ENCODE measurements at places on chromosomes 1 and 21.

- DNase-seq, result no peak
Measured at GRCh38 chr1:63732666-63733065, 41.2 kb upstream of the ROR1 start.

- no peak for DNase-seq
Measured at GRCh38 chr1:232557096-232557495, 72.8 kb downstream of the SIPA1L2 start.

DNA sequence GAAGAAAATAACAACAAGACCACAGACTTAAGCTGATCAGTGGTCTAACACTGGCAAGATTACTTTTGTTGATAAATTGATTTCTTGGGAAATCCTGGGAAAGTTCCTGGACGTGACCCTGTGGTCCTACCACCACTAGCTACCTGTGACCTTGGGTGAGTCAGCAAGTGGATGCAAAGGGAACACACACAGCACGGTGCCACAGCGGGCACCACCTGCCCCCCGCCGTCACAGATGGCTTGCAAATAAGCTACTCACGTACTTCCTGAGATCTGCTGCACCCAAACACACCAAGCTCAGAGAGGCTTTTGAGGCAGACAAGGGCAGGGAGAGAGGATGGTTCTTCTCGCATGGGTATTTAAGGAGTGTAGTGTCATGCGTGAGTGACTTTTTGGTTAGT is 12.7 kb downstream of the CFAP298 start:
- DNase-seq, result no peak

DNA sequence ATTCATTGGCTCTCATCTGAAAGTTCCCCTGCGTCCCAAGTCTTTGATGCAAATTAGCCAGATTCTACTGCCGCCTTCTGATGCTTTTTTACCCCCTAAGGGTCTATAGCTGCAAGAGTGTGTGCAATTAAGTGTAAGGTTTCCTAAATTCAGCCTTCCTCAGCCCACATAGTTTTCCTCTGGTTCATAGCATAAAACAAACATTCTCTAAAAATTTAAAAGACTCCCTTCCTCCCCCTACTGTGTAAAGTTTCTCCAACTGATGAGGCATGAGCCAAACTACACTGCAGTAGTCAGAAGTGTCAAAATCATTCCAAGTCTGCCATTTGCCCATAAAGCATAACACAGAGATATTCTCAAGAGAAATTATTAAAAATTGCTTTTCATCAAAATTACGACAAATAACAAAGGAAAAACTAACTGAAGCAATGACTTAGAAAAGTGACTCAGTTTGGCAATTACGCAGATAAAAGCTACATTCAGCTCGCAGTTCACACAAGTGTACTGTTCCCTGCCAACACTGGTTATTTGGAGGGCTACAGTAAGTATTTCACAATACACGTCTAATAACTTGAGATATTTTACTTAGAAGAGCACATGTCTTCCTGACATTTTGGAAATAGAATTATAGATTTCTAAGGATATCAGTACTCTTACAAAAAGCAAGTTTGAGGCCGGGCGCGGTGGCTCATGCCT is 15.4 kb downstream of the KCNH1 start:
- DNase-seq, result no peak

DNA sequence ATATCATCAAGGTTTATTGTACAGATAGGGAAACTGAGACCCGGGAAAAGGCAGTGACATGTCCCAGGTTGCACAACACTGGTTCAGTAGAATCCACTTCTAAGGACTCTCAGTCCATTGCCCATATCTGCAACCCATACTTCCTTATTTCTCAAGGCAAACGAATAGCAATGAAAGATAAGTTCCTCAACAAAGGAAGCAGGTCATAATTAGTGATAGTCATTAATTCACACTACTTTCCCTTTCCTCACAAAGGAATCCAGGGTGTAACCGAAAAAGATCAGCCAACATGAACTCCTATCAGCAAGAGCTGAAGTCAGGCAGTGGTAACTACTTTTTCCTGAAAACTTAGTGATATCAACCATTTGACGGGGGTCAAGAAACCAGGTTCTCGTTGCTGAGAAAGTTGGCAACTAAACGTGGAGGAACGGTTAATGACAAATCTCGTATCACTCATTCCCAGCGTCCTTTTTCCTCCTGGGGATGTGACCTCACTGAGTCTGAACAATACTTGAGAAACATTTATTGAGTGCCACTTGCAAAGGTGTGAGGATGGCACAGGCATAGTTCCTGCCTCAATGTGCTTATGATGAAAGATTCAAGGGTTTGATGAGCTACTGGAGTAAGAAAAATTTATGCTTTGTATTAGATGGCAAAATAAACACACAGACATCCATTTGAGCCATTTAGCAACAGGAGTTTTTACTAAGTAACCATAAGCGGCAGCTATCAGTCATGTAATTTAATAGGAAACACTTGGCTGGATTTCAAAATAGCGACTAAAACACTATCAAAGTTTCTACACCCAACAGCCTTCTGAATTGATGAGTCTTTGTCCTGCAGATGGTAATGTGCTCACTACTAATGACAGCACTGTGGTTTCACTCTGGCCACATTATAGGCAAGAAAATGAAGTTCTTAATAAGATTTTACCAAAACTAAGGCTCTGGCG is 82.3 kb downstream of the PLPP3 start:
- DNase-seq, result no peak

GRCh38 chr1:223721658-223722607 is 9.6 kb downstream of the CAPN2 start:
- no peak for DNase-seq

- DNase-seq, result no peak
Measured at GRCh38 chr21:45494851-45495680, 47.2 kb downstream of the SLC19A1 start.

GRCh38 chr1:203056516-203056915 is 29.3 kb downstream of the MYOG start:
- no peak for DNase-seq

- no peak for DNase-seq
Measured at GRCh38 chr1:44031252-44032169, at the start of gene SLC6A9. SLC6A9 (minus strand) TSS chr1:44031462; CDS start chr1:44024277, 7,185 bp downstream.

GRCh38 chr1:180571060-180571831 is 12.5 kb downstream of the OVAAL start:
- no peak for DNase-seq

DNA sequence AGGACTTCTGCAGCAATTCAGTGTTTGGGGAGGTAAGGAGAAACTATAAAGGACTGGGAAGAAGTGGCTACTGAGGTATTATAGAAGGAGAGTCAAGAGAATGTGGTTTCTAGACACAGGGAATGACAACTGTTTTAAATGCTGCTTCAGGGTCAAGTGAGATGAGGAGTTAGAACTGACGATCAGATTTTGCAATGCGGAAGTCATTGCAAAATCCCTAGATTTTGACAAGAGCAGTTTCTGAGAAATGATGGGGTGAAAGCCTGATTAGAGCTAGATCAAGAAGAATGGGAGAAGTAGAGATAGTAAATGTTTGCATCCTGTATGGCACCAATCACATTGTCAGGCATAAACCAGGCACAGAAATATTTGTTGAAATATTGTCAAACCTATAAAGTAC is 4.7 kb upstream of the TSNAX start:
- DNase-seq, result no peak

- no peak for DNase-seq
Measured at GRCh38 chr1:17488995-17489767, 49.7 kb upstream of the RCC2 start.

- DNase-seq, result no peak
Measured at GRCh38 chr21:46597896-46598343, 7.0 kb downstream of the S100B start.

- DNase-seq, result no peak
Measured at GRCh38 chr1:211896958-211897357, 66.4 kb upstream of the LPGAT1 start.

- no peak for DNase-seq
Measured at GRCh38 chr1:231357831-231358354, 19.8 kb downstream of the SPRTN start.

GRCh38 chr1:117967477-117967876 is 37.9 kb downstream of the WDR3 start:
- no peak for DNase-seq

GRCh38 chr1:216640100-216640499 is 83.1 kb downstream of the ESRRG start:
- DNase-seq, result no peak

- DNase-seq, result no peak
Measured at GRCh38 chr1:38235705-38236104, 189.1 kb upstream of the POU3F1 start.

- no peak for DNase-seq
Measured at GRCh38 chr1:211546543-211546942, 32.4 kb downstream of the SLC30A1 start.

DNA sequence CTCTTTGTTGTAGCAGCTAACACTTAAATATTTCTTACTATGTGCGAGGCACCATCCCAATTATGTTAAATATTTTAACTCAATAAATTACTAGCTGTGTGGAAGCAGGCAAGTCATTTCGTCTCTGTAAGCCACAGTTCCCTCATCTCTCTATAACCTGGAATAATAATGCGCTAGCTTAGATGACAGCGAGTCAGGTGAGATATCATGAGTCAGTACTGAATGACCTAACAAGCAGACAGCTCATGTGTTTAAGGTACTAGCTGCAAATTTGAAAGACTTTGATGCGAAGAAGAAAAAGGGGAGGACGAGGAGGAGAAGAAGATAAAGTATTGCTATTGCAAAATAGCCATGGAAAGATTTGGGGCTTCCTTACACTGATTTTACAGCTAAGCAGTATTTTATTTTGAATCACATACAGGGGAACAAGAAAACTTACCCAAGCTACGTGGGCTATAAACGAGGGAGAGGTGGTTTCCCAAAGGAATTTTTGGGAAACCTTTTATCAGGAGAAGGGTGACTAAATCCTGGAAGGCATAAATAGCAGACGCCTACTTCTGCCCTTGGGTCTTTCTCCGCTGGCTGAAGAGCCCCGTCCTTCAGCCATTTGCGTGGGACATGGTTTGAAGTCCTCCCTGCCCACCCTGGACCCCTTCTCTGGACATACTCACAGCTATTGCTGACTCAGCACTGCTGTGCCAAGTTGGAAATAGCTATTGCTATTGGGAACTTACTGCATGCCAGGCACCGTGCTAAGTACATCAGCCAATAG is 8.9 kb downstream of the CITED4 start:
- no peak for DNase-seq

DNA sequence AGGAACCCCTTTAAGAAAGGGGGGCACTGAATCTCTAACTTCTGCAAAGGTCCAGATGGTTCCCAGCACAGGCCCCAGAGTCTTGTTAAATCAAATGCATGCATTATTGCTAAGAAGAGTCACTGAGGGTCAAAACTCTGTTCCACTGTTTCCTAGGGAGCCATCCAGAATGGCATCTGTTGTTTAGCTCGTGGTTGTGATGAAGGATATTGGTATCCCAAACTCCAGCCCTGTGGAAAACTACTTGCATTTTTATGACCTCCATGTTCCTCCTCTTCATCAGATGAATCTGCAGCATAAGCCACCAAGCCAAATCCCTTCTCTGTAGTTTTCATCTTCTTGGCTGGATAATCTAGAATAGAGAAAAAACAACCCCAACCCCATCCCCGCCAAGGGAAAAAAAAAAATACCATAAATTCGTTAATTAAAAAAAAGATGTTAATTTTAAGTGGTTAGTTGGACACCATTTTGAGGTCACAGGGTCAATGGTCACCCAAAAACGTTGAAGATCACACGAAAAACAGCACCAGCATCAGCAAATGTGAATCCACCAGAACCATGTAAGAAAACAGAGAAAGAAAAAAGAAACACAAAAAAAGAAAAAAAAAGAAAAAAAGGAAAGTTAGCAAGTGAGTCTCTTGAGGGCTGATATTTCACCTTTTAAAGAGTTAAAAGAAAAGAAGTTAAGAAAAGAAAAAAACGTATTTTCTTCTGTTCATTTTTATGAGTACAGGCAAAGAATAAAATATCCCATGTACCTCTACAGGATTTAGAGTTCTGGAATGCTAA is 3.0 kb upstream of the RIT1 start:
- no peak for DNase-seq

- DNase-seq, result no peak
Measured at GRCh38 chr21:44920694-44921604, at the start of gene ITGB2. ITGB2 (minus strand) TSS chr21:44920899; CDS start chr21:44910782, 10,117 bp downstream.

DNA sequence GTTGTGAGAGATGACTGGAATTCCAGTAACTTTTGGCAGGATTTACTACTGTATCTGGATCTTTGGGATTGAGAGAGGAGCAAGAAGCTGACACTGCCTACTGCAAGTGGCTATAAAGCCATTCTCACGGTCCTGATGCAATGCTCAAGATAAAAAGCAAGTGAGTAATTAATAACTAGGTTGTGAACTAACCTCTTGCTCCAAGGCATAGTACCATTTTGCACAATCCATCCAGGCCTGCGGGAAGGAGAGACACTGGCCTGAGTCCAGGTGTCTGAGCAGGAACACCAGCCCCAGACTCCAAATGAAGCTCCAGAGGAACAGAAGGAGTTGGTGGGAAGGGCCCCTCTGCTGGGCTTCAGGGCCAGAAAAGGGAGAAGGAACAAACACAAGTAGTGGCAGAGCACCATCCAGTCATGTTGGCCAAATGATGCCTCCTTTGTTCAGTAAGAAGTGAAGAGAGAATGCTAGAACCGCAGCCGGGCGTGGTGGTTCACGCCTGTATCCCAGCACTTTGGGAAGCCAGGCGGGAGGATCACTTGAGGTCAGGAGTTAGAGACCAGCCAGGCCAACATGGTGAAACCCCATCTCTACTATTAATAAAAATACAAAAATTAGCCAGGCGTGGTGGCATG is 9.9 kb upstream of the SLC45A3 start:
- no peak for DNase-seq

DNA sequence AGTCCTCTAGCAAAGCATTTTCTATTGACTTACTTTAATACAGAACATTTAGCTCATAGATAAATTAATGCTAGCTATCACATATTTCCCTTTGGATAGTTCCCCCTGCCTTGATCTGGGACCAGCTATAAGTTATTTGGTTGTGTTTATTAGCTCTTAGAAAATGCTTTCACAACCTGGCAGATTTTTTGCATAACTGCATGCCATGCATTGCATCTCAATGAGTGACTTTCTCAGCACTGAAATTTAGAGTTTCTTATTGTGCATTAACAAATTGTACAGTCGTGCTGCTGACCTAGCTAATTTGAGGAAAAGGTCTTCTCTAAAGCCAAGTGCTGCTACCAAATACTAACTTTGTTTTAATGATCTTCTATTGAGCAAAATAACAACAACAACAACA is 164.8 kb downstream of the PLPPR5 start:
- DNase-seq, result no peak

DNA sequence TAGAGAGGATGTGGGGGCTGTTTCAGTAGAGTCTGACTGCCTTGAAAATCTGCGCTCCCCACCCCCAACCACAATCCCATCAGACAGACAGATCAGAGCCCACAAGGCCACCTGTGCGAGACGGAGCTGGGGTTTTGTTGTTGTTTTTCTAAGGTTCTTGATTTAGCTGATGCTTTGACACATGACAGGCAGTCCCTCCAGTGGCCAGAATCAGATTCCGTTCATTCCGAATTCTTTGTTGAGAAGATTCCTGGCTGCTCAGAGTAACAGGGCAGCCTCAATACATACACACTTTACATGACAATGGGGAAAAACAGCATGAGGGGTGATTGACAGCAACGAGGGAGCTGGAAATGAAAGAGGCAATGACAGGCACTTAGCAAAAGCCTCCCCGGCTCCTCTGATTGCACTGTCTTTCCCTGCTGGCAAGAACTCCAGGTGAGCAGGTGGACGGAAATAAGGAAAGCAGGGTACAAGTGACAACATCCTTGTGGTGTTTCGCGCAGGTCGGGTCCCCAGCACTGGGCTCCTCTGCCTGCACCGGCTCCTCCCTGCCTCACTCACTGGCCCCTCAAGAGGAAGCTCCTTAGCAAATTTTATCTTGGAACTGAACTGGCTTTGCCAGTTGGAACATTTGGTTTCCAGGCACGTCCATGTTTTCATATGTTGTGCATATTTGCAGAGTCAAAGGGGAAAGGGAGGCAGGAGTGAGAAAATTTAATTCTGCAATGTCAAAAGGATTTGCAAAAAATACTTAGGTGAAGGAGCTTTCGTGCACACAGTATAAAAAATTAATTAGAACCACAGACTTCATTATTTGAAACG is 148.7 kb downstream of the PGBD5 start:
- no peak for DNase-seq
